EH (cell line): ENCODE measurements at places on chromosomes 7 and 10.

DNA sequence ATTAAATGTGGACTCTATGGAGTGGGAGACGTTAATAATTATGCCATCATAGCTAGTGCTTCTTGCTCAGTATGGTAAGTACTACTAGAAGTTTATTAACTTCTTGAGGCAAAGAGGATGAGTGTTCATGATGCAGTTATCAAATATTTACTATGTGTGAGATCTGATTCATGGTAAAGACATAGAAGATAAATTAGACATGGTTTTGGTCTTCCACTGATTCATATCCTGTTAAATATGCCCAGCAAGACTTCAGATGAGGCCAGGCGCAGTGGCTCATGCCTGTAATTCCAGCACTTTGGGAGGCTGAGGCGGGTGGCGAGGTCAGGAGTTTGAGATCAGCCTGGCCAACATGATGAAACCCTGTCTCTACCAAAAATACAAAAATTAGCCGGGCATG is 547.1 kb upstream of the ANKRD30A start:
- peak; percentile 91 for DNase-seq

GRCh38 chr10:83995738-83996331 is 143.5 kb upstream of the GHITM start:
- DNase-seq, result no peak

GRCh38 chr10:116097239-116097784 is 175.7 kb downstream of the GFRA1 start:
- no peak for DNase-seq

GRCh38 chr7:116998567-116999175 is 45.4 kb downstream of the ST7 start:
- DNase-seq, result peak; percentile 55

DNA sequence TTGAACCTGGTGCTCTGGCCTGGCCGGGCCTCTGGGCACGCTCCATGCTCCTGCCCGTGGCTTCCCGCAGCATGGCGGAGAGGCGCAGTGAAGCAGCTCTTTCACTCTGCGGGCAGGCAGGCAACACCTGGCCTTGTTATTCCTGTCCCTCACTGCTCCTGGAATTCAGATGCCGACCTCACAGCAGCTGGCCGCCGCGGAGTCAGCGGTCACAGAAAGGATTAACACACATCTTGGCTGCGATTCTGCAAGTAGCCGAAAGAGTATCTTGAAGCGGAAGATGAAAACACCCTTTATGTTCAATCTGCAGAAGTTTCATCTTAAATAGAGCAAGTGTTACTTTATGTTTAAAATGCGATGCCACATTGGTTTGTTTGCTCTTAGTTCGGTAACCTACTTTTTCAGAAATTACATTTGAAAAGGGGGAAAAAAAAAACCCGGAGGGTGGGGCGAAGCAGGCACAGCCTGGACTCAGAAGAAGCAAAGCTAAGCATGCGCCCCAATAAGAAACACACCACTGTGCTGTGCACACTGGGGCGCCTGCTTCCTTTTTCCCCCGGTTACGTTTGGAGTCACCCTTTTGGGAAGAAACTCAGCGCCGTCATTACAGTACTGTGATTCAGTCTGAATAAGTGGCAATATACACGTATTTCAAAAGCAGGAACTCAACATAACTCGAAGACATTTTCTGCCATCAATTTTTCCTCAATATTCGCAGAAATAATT is 42.3 kb downstream of the BRI3 start:
- DNase-seq, result no peak
